ENCODE measurements at places on chromosomes 1 and 21.

- no peak for DNase-seq
These were observed 22.6 kb upstream of the SRSF10 start for GRCh38 chr1:24002695-24003094.

DNA sequence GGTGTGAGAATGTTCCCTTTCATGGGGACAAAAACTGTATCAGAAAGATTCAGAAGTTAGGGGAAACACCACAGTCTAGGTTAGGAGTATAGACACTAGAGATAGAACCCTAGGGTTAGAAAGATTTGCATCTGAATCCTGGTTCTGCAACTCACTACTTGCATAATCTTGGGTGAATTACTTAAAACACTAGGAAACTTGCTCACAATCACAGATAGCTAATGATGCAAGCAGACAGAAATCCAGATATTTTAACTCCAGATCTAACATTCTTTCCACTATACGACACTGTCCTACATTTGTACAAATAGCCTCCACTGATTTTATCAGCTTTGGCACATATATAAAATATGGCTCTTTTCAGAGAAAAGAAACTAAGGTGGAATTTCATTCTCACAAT, 30.8 kb upstream of the GLIS1 start:
- no peak for DNase-seq

GRCh38 chr1:71490432-71490831, 409.6 kb upstream of the ZRANB2 start:
- no peak for DNase-seq

GRCh38 chr1:232507571-232507970, 122.4 kb downstream of the SIPA1L2 start:
- DNase-seq: no peak

GRCh38 chr1:145992958-145993617, 3.3 kb downstream of the TXNIP start:
- DNase-seq: no peak

GRCh38 chr1:23984417-23985186, 4.5 kb upstream of the SRSF10 start:
- no peak for DNase-seq

DNA sequence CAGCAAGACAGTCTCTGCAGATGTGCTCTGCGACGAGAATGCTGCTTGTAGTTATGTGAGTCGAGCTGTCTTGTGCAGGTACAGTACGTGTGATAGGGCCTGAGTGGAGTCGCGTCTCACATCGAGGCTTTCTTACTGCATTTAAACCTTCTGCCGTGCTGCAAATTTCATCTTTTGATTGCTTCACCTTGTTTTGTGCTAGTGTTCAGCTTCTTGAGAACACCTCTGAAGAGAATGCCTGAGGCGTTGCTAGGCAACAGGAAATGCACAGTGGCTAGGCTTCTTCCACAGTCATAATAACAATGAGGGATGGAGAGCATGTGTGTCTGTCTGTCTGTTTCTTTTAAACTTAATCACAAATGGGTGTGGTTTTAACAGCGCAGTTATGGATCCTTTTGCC, 52.9 kb downstream of the MRPS6 start:
- DNase-seq: no peak

DNA sequence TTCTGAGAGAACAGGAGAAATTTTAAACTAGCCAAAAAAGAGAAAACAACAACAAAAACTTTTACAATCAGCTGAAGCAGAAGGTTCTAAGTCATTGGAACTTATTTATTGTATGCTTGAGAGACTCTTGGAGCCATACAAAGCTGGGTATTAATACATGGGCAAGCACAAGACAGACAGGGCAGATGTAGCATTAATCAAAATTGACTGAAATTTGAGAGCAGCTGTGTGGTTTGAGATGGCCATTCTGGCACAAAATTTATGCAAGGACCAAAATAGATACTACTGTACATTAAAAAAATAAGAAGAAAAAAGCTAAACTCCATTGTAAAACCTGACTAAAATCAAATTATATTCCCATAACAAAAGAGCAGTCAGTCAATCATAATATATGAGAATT, 892.5 kb downstream of the PLA2G4A start:
- no peak for DNase-seq

DNA sequence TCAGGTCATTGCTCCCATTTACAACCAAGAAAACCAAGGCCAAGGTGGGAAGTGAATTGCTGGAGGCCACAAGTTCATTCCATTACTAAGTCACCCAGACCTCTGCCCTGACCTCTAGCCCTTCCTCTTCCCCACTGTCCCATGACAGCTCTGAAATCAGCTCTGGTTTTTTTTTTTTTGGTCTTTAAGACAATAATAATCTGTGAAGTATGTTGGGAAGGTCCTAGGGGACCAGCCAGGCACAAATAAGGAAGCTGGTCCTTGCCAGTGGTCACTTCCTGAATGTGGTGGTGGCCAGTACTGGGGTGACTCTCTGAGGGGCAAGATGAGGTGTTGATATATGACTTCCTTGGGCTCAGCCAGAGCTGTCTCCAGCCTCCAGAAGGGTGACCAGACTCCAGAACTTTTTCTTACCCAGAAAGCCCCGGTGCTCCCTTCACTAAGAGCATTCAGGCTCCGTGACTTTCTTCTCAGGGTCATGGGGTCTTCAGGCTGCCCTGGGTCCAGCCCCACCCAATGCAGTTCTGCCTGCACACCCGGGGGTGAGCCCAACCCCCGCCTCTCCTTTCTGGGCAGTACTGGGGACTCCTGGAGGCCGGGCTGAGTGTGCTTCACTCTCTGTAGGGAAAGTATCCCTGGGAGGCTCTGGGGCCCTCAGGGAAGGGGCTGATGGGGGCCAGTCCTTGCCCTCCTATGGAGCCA, 159.6 kb downstream of the PTPRU start:
- DNase-seq: no peak

GRCh38 chr1:198530953-198531352, 9.5 kb downstream of the ATP6V1G3 start:
- no peak for DNase-seq

- DNase-seq: no peak
These were observed 44.5 kb downstream of the RIPK4 start for GRCh38 chr21:41722052-41723018.

GRCh38 chr1:226637147-226637935, 88.8 kb downstream of the STUM start:
- DNase-seq: no peak

DNA sequence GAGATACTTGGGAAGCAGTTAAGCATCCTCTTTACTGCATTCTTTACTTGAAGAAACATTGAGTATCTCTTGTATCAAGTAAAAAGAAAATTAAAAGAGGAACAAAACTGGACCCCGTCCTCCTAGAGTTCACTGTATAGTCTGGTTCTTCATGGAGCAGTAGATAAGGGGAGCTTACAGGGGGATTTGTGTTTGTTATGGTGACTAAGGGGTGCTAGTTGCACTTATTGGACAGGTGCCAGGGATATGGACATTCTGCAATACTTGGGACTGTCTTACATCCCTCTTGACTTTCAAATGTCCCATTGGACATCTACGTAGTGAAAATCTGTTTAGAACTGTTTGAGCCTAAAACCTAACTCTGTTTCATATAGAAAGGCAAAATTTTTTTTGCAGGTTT, 67.2 kb downstream of the ALG14 start:
- DNase-seq: no peak

DNA sequence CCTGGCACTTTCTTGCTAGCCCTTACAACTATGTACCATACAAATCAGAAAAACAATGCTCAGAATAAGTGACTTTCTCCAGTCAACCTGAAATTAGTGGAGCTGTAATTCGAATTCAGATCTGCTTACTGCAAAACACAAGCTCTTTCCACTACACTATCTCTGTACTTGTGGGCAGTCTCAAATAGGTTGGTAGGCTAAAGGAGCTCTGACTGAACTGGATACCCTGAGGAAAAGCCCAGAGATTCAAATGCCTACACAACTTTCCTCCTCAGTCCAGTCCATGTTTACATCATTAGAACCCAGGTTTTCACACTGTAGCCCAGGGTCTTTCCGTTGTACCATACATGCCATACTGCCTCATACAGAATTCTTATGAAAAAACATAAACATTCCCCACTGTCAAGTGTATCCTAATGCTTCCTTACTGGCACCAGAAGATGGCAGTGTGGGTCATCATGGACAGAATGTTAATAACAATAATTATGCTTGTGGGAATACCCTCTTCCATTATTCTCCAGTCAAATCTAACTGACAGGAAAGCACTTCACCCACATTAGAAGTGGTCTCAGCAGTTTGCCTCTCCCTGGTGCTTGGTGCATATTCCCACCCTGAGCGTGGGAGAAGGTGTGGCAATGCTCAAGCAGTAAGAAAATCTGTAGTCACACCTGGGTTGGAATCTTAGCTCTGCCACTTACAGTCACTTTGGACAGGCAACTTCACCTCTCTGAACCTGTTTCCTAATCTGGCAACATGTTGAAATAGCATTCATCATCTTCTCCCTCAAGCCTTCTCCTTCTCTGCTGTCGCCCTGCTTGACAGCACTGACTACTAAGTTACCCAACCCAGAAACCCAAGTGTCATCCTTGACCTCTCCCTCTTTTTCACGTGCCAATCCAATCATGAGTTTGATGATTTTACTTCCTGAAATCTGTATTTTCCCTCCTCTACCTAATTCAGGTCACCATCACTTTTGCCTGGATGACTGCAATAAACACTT, 14.4 kb upstream of the ZFYVE9 start:
- no peak for DNase-seq

GRCh38 chr21:34279883-34280282, 83.9 kb upstream of the KCNE2 start:
- DNase-seq: no peak

GRCh38 chr1:241611063-241611462, 29.1 kb downstream of the CHML start:
- no peak for DNase-seq

DNA sequence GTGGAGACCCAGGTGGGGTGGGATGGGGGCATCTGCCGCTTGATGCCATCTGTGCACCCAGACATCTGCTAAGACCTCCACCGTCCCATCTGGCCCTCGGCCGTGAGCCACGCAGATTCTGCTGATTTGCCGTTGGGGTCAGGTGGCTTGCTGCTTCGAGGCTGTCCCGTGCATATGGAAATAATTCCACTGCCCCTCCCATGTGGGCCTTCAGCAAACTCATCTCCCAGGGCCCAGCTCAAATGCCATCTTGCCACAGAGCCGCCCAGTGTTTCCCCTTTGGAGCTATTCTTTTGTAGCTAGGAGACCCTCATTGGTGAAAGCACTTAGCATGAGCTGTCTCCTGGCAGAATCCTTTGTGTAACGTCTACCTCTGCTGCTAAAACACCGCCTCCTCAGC, 99.8 kb downstream of the KAZN start:
- no peak for DNase-seq

- DNase-seq: no peak
These were observed 1618.7 kb downstream of the AMY1C start for GRCh38 chr1:105368446-105368845.

- peak; percentile 66 for DNase-seq
These were observed 10.7 kb downstream of the CLCNKA start for GRCh38 chr1:16032388-16033102.

DNA sequence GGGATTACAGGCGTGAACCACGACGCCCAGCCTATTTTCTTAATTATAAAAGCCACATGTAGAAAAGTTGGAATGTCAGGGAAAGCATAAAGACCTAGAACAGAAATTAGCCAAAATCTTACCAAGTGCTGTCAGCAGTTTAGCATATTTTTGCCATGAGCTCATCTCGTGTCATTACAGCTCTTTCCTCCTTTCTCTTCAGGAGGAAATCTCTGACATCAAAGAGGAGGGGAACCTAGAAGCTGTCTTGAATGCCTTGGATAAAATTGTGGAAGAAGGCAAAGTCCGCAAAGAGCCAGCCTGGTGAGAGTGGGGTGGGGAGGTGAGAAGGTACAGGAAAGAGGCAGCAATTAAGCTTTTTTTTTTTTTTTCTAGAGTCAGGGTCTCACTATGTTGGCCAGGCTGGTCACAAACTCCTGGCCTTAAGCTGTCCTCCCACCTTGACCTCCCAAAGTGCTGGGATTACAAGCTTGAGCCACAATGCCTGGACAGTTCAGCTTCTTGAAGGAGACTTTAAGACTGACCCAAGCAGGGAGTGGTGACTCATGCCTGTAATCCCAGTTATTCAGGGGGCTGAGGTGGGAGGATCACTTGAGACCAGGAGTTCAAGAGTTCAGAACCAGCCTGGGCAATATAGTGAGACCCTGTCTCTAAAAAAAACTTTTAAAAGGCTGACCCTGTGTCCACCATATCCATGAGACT, 8.4 kb upstream of the BGLAP start:
- DNase-seq: no peak

DNA sequence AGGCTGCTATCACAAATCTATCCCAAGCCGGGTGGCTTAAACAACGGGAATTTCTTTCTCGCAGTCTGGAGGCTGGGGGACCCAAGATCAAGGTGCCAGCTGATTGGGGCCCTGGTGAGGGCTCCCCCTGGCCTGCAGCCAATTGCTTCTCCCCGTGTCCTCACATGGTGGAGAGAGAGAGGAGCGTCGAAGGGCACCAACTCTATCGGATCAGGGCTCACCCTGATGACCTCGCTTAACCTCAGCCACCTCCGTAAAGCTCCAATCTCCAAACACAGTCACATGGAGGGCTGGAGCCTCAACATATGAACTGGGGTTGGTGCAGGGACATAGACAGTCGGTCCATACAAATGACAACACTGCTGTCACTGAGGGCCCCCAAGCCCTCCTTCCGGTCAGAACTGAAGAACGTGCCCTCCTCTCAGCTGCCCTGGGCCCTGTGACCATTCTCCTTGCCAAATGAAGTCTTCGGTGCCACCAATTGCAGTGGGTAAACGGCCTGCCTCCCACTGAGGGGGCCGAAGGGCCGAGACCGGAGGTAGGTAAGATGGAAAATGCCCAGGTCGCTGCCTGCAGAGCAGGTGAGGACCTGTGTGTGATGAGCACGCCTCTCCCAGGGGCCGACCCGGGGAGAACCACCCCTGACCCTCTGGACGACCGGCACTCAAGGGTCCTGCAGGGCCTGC, 211.0 kb downstream of the TOMM20 start:
- DNase-seq: no peak

- no peak for DNase-seq
These were observed 19.5 kb downstream of the PDE9A start for GRCh38 chr21:42672699-42673458.

GRCh38 chr1:208303743-208304712, 59.8 kb upstream of the PLXNA2 start:
- no peak for DNase-seq

DNA sequence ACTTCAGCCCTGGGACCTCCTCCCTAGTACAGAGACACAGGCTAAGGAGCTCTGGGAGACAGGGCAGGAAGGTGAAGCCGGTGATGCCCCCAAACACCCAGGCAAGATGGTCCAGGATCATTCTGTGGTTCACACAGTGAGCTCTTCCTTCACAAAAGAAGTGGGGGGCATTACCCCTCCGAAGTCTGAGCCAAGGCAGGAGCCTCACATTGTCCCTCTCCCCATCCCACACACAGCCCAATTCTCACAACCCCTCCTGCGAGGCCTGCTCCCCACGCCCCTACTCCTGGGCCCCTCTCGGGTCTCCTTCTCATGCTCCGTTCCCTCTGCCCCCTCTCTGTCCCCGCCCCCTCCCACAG, 10.7 kb downstream of the MEF2D start:
- no peak for DNase-seq

Data from omental fat pad (tissue), 4 donors.